ENCODE measurements at places on chromosomes 7 and 10.

DNA sequence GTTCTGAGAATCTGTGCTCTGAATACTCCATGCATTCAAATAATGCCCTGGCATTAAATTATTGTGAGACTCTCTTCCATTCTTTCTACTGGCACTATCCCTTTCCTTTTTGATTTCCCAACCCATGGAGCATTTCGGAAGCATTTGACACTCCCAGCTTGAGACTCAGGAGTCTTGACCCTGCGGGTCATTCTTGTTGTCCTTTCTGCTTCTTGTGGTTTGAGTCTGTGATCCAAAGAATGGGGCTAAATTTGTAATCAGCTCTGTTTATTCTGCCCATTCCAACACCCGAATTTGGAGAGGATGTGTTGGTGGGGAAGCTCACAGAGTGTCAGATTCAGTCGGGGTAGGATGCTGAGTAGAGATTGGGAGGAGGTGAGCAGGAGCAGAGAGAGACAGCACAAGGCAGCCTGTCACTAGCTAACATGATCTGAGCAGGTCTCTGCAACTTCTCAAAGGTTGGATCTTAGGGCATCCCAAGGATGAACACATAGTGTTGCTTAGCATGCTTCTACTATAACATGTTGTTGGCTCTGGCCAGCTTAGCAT is 80.4 kb upstream of the BMPER start:
- DNase-seq, result no peak

- DNase-seq, result no peak
Measured at GRCh38 chr10:43970018-43970698, 321.5 kb upstream of the ZNF32 start.

DNA sequence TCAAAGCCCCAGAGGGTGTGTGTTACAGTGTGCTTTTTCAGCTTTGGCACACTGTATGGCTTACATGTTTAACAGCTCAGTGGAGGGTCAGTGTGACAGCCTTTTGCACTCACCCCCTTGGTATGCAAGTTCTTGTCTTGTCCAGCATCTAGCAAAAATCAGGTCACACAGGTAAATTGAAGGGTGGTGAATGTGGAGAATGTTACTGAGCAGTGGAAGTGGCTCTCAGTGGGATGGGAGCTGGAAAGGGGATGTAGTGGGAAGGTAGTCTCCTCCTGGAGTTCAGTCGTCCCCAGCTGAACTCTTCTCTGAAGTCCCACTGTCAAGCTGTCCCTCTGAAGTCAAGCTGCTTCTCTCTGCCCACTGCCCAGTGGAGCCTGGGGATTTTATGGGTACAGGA is 21.0 kb upstream of the C10orf90 start:
- no peak for DNase-seq

GRCh38 chr10:33418301-33418700 is 83.8 kb upstream of the NRP1 start:
- DNase-seq, result no peak

DNA sequence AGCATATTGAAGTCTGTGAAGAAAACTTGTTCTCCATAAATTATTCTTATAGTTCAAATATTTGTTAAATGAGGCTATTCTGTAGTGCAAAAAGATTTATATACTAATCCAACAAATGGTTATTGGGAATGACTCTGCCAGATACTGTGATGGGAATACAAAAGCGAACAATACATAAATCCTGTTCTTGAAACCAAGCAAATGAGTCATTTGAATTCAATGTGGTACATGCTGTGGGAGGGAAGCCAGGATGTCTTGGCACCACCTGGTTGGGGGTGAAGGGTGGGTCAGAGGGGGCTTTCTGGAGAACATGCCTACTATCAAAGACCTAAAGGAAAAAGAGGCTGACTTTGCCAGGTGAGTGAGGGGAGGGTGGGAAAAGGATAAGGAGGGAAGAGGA is 594.2 kb downstream of the CALN1 start:
- DNase-seq, result no peak

GRCh38 chr7:107742678-107743566 is 1.0 kb upstream of the CBLL1 start:
- DNase-seq, result peak; percentile 54

DNA sequence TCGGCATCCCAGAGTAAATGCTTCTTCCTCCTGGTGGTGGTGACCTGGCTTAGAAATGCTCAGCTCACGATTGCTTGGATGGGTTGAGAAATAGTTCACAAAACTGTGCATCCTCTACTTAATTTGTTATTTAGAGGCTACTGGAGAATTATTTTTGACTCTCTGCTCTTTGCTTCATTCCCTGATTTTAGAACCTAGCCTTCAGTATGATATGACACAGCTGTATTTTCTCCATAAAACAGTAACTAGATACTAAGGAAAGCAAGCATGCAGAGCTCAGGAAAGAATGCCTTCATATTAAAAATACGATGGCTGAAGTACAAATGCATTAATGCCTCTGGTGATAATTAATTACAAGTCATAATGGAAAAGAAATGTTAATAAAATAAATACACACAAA is 602.0 kb upstream of the COBL start:
- DNase-seq, result no peak

DNA sequence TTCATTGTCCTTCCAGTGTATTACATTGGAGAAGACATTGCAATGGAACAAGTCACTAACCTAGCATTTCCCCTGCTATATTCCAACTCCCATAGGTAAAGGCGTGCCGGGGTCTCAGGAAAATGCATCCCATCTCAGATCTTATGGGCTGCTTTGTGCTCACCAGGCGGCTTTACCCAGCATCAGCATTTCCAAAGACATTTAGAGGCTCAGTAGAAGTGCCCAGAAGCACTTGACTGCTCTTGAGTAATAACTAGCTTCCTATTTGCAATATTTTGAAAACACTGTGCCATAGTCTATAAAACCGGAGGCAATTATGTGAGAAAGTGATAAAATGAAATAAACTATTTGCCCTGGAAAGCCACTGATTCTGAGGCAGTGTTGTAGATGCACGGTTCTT is 415.0 kb upstream of the NPVF start:
- no peak for DNase-seq

DNA sequence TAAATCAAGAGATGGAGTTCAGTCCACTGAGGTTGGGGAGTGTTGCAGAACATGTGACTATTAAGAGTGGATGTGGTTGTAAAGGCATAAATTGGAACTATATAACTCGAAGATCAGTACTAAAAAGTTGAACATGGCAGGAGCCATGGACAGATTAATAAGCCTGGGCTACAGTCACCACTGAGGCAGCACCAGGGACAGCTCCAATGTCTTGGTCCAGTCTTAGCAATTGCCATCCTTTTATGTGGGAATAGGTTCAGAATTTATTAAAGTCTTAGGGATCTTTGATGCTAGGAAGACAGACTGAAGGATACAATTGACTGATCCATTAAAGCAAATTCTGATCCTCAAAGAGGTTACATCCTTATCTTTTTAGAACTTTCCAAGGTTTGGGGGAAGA is 156.6 kb downstream of the ADRA2A start:
- no peak for DNase-seq

DNA sequence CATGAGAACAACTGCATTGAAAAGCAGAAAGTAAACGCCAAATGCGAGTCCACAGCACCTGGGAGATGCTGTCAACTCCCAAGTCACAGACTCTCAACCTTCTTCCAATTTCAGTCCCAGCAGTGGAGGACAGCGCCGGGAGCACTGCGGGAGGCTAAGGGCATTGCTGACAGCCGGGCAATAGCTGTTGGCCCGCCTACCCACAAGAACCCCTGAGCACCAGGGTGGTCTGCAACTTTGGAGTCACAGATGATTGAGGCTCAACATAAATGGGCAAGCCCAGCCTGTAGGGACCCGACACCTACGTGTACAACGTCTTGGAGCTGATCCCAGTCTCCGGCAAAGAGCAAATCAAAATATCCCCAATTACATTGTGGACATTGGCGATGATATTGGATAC is 262.9 kb downstream of the TCERG1L start:
- DNase-seq, result no peak

GRCh38 chr10:68877482-68878110 is 23.5 kb upstream of the DDX50 start:
- no peak for DNase-seq

DNA sequence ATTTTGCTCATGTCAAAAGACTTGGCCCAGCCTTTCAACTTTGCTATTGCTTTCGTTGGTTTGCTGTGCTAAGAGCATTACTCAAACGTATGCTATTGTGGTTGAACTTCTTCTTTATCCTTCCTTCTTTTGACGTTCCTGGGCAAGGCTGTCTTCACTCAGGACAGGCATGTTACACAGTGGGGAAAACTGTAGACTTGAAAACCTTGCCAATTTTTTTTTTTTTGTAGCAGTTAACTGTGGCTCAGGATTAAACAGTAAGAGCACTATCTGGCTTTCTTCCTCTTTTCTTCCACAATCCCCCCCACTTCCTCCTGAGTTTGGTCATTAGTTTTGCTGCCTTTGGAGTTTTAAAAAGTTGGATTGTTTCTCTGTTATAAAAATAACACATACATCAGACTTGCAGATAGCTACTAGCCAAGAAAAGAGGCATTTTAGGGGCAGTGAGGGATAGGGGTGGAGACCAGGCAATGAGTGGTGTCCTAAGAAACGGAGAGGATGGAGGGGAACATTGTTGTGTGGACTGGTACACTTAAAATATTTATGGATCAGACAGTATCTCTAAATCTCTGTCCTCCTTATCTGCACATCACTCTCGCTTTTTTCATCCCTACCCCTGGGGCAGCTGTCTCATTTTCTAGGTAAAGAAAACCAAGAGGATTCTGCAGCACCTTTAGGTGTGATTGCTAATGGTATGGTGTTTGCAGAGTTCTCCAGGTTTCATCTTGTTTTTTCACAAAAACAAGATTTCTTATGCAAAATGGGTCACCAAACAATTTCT is 181.7 kb downstream of the LRMDA start:
- no peak for DNase-seq

DNA sequence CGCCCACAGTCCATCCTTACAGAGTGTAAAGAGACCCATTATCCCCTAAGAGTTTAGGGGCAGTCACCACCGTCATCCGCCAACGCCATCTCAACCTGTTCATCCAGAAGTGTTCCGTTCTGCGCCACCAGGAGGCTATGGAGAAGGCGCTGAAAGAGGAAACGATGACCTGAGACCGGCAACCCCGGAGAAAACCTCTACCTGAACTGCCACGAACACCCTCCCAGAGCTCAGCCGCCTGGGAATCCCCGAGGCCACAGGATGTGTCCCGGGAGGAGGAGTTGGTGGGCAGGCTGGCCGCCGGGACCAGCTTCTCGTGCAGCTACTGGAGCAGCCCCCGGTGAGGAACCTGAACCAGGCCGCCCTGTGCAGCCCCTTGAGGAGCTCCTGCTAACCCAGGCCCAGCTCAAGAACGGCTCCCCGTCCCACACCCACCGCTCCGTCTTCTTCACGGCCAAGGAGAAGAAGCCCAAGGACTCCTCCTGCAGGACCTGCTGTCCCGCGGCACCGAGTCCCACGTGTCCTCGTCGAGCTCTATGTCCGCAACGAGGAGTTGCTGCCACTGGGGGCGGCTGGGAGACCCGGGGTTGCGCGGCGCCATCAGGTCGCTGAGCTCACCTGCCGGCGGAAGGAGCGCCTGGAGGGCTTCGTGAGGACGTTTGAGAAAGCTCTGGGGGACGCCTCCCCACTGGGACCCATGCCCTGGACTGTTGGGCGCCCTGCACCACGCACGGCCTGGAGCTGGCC is 21.1 kb upstream of the LANCL2 start:
- DNase-seq, result no peak

DNA sequence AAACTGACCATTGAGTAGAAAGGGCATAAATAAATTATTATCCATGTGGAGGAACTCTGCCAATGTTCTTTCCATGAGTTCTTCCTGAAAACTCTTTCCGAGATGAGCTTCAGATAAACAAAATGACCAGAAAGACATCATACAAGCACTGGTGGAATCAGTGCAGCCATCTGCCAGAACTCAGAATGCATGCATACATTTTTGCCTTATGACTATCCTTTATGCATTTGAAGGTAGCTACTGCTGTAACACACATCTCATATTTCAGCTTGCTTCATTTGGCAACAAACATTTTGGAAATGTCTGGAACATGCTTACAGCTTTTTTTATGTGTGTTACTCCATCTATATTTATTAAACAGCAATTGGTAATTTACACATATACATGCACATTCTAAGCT is 448.9 kb downstream of the PLXDC2 start:
- no peak for DNase-seq

DNA sequence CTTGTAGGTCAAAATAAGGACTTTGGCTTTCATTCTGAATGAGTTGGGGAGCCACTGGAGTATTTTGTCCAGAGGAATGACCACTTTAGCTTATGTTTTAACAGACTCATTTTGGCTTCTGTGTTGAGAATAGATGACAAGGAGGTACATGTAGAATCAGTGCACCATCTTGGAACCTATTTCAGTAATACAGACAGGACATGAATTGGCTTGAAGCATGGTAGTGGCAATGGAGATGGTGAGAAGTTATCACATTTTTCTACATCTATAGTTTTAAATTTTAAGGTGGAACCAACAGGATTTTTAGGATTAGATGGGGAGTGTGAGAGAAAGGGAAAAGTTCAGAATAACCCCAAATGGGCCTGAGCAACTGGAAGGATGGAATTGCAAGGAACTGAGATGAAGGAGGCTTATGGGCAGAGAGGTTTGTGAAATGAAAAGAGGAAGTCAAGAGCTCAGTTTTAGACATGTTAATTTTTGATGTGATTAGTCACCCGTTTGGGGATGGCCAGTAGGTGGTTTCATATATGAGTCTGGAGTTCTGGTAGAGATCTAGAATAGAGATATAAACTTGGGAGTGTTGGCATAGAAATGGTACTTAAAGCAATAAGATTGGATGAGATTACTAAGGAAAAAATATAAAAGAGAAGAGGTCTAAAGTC is 89.2 kb upstream of the JAZF1 start:
- no peak for DNase-seq

- no peak for DNase-seq
Measured at GRCh38 chr7:7489546-7489945, 46.1 kb downstream of the COL28A1 start.

- DNase-seq, result no peak
Measured at GRCh38 chr10:92729886-92730285, 40.1 kb downstream of the HHEX start.

DNA sequence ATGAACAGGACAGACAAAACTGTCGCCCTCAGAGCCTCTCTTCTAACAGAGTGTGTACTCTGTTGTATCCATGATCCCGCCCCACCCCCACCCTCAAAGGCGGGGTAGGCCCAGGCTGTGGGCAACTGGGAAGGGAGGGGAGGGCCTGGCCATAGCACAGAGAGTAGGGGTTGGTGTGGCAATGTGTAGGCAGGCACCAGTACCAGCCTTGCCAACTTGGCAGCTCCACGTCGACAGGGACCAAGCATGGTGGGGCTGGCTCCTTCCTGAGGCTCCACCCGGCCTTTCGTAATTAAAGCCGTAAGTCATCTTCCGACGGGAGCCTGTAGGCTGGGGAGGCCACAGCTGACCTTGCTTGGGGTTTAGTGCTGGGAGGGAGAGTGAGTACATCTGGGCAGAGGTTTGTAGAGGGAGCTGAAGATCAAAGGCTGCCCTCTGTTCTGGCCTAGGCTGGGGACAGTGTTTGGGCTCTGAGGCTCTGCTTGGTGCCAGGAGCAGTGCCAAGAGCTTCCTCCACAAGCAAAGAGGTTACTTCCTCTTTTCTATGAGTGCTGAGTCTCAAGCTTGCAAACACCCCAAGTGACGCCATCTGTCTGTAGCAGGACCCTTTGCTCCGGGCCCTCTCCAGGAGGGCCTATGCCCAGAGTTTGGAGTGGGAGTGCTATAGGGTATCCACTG is 121.6 kb downstream of the C10orf105 start:
- DNase-seq, result no peak
